ENCODE measurements at places on chromosomes 11 and 22. TPM values are rescaled to one million over a fixed set of nuclear protein-coding genes. Genes with fewer than 3 reads are reported as not detected.

Gene CDCA5
- total RNA-seq, result 63.1 TPM

Gene OR4D11
- not detected for total RNA-seq

Gene KMT5B
- 32.5 TPM for total RNA-seq

DNA sequence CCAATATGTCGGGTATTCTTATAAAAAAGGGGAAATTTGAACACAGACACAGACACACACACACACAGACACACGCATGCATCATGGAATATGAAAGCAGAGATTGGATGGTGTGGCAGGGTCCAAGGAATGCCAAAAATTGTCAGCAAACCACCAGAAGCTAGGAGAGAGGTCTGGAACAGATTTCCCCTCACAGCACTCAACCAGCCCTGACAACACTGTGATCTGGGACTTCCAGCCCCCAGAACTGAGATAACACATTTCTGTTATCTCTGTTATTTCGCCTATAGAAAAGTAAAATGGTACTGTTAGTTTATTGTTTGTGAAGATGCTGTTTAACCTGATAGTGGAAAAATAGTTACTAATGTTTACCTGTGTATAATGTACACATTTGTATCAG is 145.4 kb upstream of the ZBED5 start:
- no peaks in the 10 kb centered on the region for H3K27me3 ChIP-seq
- DNase-seq, result no peak
- H3K27ac ChIP-seq, result no peak overlapping the region
- no peaks in the 10 kb centered on the region for H3K36me3 ChIP-seq
- H3K4me3 ChIP-seq, result no peak overlapping the region
- H3K4me1 ChIP-seq, result no peaks in the 10 kb centered on the region

- H3K4me3 ChIP-seq, result no peak overlapping the region
- no peaks in the 10 kb centered on the region for H3K36me3 ChIP-seq
- H3K4me1 ChIP-seq, result peaks cover 28% of the 10 kb centered on the region
- peaks cover 17% of the 10 kb centered on the region for H3K27me3 ChIP-seq
- DNase-seq, result no peak
- no peak overlapping the region for H3K27ac ChIP-seq
These were observed 5.4 kb downstream of the PAK1 start for GRCh38 chr11:77468527-77468926.

DNA sequence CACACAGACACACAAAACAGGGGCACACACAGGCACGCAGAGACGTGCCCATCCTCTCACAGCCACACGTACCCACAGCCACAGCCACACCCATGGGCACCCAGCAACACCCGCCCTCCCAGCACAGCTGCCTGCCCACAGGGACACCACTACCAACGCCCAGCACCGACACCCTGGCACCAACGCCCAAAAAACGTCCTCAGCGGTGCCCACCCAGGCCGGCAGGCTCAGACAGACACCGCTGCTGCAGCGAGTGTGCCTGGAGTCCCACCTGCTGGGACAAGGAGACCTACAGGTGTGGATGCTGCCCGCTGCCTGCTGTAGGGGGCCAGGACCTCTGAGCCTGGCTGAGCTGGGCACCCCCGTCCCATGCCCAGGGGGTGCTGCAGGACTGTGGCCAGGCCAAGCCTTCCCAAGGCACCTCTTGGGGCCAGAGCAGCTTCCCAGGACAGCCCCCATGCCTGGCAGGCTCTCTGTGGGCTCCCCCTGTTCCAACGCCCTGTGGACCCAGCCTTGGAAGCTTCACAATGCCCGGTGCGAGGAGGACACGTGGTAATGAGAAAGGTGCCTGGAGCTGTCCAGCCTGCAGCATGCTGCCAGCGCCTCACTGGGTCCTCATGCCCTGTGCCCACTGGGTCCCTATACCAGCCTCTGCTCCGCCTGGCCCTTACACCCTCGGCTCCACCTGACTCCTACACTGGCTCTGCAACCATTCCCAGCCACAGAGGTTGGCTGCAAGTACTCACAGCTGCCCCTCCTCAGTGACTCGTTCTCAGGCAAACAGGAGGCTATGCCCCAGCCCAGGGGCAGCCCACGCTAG is 45.8 kb upstream of the TH start:
- no peak overlapping the region for H3K27ac ChIP-seq
- no peak for DNase-seq
- no peaks in the 10 kb centered on the region for H3K27me3 ChIP-seq

DNA sequence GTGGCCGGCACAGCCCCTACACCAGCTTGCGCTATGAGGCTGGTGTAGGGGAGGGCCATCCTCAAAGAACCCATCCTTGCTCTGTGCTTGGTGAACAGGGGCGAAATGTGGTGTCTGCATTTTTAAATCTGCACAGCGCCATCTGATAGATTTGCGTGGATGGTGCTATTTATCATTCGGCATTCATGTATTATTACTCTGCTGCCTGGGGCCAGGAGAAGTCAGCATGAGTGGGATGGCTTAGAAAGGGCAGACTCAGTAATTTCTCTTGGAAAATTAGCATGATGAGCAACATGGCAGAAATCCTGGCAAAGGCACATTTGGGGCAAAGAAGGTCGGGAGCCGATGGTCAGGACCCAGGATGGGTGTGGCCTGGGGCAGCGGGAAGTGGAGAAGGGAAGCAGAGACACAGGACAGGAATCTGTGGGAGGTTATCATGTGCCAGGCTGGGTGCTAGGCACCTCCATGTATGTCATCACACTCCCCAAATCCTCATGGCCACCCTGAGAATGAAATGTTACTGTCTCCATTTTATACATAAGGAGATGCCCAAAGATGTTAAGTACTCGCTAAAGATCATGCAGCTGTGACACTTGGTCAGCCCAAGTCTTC is 149.0 kb downstream of the CEP164 start:
- no peak for DNase-seq
- H3K36me3 ChIP-seq, result no peaks in the 10 kb centered on the region
- no peaks in the 10 kb centered on the region for H3K27me3 ChIP-seq
- H3K4me1 ChIP-seq, result no peaks in the 10 kb centered on the region
- H3K4me3 ChIP-seq, result no peak overlapping the region

- peaks cover 10% of the 10 kb centered on the region for H3K27me3 ChIP-seq
- DNase-seq, result peak; percentile 77
- H3K27ac ChIP-seq, result no peak overlapping the region
- no peak overlapping the region for H3K4me3 ChIP-seq
- no peaks in the 10 kb centered on the region for H3K36me3 ChIP-seq
These were observed 3.9 kb upstream of the ABCG4 start for GRCh38 chr11:119144825-119145486.

All from HepG2 (cell line).